ENCODE measurements at places on chromosomes 7 and 10.

GRCh38 chr10:77274046-77274795, 363.4 kb downstream of the KCNMA1 start:
- DNase-seq, result no peak

- no peak for DNase-seq
Observed at GRCh38 chr10:124484661-124485060, 23.0 kb downstream of the LHPP start.

DNA sequence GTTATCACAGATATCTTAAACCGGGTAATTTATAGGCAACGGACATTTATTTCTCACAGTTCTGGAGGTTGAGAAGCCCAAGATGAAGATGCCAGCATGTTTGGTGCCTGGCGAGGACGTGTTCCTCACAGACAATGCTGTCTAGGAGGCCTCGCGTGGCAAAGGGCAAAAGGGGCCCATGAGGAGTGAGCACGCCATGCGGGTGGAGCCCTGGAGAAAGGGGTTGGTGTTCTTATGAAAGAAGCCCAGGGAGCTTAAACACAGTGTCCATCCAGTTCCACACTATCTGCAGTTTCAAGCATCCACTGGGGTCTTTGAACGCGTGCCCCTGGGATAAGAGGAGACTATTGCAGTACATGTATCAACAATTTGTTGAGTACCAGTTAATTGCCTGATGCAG, 51.4 kb downstream of the CXCL12 start:
- no peak for DNase-seq

- peak; percentile 5 for DNase-seq
Observed at GRCh38 chr10:14608381-14609001, 166.2 kb downstream of the FAM107B start.

- DNase-seq, result no peak
Observed at GRCh38 chr7:43137811-43138210, 25.4 kb downstream of the HECW1 start.

DNA sequence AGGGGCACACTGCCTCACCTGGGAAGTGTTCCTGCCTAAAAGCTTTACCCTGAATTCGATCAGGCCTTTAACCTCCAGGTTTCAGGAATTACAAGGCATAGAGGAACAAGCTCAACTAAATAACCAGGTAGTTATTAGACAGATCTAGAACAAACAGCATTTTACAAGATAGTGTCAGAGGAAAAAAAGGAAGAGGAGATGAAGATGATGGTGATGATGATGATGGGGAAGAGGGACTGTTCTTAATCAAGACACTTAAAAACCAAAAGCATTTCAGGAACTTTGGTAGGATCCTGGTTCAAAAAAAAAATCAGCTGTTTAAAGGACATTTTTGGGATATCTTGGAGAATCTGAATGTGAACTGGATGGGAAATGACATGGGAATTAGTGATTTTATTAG, 11.5 kb downstream of the RBM17 start:
- no peak for DNase-seq

GRCh38 chr10:68163735-68164134, 54.4 kb downstream of the MYPN start:
- DNase-seq, result no peak

DNA sequence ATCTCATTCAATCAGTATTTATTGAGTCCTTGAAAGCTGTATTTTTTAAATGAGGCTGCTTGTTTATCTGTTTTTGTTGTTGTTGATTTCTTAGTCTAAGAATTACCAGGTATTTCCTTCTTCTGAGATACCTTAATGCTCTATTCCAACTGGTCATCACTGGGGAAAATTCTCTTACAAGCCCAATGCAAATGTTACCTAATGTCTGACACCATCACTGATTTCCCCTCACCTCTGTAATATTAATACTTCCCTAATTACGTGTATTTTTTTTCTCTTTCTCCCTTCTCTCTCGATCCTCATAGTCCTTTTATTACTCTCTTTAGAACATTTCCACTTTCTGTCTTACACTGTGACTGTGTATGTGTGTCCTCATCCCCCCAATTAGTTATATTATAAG, 13.9 kb downstream of the HDAC9 start:
- no peak for DNase-seq

GRCh38 chr10:58796242-58796641, 283.6 kb downstream of the BICC1 start:
- no peak for DNase-seq

DNA sequence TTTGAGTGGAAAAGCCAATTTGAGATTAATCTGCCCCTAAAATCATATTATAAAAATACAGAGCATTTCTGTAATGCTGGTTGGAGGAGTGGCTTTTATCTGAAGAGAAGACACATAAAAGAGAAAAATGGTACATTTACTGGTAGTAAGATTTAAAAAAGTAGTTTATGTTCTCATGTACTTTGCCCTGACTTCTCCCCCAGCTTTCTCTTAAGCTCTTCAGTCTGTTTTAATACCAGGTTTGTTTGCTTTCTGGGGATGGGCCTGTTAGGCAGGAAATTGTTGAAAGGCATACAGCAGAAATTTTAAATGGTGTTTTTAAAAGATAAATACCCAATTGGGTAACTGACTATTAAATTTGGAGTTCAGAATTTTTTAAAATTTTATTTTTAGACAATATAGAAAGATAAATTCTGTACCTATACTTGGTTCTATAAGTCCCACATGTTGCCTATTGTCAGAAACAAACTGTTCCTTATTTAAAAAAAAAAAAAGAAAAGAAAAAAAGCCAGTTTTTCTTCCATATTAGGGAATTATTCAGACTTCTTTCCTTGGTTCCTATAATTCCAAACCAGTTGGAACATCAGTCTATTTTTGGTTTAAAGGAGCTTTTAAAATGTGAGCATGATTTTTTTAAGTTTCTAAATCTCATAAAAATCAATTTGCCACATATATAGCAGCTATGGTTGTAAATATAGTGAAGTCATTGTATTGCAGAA, 136.6 kb downstream of the ARID5B start:
- DNase-seq, result no peak

DNA sequence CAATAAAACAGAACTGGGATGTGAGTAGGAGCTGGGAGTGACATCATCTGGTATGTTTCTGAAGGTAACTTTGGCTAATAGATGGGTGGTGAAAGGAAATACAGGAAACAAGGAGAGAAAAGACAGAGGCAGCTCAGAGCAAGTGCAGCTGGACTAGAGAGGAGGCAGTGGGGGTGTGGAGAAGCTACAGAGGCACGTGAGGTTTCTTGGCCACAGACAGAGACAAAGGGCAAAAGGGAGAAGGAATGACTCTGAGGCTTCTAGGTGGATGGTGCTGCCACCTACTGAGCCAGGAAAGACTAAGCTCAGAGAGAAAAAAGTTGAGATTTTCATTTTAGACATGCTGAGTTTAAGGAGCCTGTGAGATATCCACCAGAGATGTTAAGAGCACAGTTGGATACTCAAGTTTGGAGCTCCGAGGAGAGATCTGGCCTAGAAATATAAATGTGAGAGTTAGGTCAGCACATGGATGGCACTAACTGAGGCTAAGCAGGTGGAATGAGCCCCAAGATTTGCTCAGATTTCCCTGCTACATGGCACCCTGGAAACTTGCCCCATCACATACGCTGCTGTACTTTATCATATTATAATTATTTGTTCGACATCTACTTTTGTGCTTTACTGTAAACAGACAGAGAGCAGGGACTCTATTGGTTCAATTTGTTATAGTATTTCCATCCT, 293.0 kb upstream of the IMMP2L start:
- DNase-seq, result no peak

DNA sequence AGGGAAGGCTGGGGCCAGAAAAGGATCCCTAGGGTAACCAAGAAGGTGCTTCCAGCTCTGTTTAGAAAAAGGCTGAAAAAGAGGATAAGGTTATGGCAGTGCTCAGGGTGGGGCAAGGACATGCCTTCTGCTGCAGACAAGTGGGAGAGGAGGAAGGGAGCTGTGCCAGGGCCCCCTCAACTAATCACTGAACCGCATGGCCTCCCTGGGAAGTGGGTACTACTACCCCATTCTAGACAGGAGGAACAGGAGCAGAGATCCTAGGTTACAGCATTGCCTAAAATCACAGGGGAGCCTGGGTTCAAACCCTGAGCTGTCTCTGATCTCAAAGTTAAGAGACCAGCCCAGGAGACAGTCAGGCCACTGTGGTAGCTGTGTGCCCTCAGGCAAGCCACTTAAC, 149.7 kb downstream of the GRID1 start:
- no peak for DNase-seq

DNA sequence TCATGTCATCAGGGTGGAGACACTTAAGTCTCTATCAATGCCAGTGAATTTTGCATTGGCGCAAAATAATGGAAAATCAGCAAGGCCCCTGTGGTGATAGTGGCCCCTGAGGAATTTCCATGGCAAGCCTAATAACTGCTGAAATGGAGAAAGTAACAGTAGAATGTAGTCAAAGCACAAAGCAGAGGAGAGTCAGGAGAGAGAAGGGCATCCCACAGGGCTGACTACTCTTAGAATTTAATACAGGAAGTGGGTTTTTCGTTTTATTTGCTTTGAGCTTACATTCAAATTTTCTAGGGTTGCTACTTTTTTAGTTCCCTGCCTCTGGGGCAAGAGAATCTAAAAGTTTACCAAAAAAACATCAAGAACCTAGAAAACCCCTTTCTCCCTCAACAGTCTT, 39.0 kb downstream of the BZW2 start:
- DNase-seq, result no peak

DNA sequence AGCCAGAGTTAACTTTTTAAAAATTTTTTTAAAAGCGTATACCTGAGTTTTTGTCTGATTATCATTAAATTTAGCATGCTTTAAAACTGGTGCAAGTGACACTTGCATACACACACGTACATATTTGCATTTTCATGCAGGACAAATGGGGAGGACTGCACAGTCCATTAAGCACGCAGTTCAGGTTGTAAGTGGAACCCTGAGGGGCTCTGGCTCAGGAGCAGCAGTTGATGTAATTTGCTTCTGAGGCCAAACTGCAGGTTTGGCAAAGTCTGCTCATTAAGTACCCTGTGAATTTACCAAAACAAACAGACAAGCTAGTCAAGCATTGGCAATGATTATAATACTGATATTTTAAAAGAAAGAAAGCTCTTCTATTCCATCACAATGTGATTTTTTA, 215.8 kb upstream of the PFKP start:
- DNase-seq, result no peak

DNA sequence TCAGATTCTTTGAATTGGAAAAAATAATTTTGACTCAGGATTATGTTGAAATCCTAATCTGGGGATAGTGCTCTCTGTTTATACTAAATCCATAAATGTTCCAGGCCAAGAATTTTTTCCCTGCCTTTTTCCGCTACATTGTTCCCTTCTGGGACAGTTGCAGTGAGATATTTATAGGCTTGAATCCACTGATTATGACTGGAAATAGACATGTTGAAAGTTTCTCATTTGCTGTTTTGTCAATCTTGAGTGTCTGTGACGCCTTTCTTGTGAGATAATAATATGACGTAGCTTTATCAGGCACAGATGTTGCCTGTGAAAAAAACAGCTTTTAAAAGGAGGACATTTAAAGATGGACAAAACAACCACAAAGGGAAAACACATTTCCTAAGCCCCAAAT, 155.9 kb downstream of the ARID5B start:
- DNase-seq, result no peak

- no peak for DNase-seq
Observed at GRCh38 chr7:35613150-35613549, 81.8 kb downstream of the HERPUD2 start.

- DNase-seq, result no peak
Observed at GRCh38 chr10:2143213-2143835, 406.0 kb upstream of the ADARB2 start.

DNA sequence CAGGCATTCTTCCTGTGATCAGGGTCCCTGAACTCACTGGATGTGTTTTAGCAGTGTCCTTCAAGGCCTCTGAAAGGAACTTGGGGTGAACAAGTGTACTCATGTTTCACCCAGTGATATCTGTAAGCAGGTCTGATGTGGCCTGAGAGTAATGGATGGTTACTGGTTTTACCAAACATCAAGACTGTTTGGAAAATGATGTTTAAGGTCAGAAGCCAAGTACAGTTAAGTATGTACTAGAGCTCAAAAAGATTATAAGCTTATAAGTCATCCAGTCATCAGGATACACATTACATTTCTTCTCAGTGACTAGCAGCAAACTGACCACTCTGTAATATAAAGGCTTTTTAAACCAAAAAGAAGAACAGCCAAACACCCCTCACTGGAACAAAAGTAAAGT, 79.8 kb upstream of the PTN start:
- no peak for DNase-seq

GRCh38 chr10:34850558-34850957, 35.5 kb upstream of the PARD3 start:
- DNase-seq, result no peak

DNA sequence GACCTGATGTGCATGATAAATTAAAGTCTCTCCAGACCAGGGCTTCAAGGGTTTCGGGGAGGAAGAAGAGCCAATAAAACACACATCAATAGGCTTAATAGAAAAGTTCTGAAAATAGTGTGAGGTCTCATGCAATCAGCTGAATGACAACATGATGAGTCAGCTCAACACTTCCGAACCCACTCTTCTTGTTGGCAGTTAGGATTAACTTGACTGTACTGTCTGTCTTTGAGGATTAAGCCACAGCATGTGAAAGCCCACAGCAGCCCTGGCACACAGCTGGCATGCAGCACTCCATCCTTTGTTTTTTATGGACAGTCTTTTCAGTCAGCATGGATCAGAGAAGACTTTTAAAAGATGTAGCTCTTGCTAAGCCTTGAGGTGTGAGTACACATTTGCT, 526.9 kb upstream of the VSTM2A start:
- no peak for DNase-seq

- DNase-seq, result no peak
Observed at GRCh38 chr10:47406870-47407691, 23.0 kb upstream of the ZNF488 start.

- no peak for DNase-seq
Observed at GRCh38 chr7:20228654-20229053, 11.5 kb upstream of the MACC1 start.

DNA sequence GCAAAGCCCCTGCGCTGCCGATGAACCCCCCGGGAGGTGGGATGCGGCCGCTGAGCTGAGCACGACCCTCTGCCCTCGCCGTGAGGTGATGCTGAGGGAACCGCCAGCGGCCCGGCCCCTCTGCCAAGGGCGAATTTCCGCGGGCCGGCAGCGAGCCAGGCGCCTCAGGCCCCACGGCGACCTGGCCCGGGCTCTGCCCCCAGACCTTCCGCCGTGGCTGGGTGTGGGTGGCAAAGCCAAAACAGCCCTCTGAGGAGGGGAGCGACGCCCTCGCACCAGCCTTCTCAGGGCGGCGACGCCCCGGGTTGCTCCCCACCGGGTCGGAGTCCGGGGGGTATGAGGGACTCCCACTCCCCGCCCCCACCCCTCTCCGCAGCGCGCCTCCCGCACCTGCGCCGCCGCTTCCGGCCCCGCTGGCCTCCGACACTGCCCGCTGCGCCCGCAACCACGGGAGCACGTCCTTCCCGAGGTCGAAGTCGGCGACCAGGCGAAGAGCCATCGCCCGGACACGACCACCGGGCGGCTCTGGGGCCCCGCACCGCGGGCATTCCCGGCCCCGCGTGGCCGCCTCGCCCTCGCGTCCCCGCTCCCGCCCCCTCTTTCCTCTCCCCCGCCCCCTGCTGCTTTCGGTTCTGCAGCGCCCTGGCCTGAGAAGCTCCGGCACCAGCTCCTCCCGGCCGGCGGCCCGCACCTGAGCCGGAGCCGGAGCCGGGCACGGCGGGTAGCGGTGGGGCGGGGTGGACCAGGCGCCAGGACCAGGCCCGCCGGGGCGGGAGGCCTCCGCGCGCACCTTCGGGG, at the start of gene GSAP:
Gene GSAP, minus strand, starts transcription at position 527 of the 798 bp plus-strand sequence. Its CDS starts 28 bp downstream, at position 499.
- DNase-seq, result peak; percentile 38

GRCh38 chr10:89888321-89889070, 187.1 kb downstream of the KIF20B start:
- no peak for DNase-seq
